Stimulated activated CD4-positive, alpha-beta T cell treated with anti-CD3 and anti-CD28 coated beads, TNF-alpha, amount 100 ng/mL, for 1 hour (primary cell): ENCODE measurements at places on chromosomes 3 and 15.

DNA sequence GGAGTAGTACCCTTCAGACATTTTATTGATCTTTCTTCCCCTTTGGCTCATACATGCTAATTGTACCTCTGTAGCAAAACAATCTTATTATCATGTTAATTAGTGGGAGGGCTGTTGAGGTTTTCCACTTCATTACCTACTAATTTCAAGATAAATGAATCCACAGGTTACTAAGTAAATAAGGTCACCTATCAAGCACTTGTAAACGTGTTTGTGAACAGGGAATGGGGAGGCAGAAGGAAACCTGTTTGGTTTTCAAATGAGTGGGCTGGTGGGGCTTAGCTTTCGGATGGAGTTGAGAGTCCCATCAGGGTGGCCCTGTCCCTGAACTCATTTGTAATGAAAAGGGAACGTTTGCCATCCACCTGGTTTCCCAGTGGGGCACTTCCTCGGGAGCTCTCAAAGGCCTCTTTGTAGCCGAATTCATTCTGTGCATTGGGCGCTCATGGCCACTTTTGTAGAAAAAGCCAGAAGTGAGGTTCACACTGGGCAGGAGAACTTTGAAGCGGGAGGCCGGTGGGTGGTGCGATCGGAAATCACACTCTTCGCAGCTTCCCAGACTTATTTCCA is 419.8 kb upstream of the NR2F2 start:
- no peak for DNase-seq

DNA sequence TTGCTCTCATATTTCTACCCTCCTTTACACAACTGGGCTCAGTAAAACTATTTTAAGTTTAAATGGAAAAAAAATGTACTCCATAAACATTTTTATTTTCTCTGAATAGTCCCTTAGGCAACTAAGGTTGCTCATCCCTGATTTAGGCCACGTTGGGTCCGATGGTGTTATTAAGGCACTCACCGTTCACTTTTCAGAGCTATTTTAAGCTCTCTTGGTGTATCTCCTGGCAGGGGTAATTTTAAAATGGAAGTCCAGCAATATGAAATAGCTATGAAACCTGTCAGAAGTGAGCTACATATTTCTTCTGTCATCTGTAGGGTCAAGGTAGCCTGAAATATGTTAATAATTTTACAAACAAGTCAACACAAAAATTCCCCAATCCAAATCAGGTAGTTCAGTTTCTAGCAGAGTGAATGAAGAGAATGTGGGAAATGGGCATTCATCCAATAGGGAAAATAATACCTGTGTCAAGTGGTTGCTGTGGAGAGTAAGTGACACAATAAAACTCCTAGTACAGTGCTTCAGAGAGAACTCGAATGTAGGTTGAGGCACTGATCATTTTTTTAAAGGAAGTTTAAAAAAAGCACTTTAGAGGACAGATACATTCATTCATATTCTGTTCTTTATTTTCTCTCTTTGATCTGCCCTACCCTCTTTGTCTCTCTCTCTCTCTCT is 209.3 kb upstream of the FEZF2 start:
- no peak for DNase-seq

DNA sequence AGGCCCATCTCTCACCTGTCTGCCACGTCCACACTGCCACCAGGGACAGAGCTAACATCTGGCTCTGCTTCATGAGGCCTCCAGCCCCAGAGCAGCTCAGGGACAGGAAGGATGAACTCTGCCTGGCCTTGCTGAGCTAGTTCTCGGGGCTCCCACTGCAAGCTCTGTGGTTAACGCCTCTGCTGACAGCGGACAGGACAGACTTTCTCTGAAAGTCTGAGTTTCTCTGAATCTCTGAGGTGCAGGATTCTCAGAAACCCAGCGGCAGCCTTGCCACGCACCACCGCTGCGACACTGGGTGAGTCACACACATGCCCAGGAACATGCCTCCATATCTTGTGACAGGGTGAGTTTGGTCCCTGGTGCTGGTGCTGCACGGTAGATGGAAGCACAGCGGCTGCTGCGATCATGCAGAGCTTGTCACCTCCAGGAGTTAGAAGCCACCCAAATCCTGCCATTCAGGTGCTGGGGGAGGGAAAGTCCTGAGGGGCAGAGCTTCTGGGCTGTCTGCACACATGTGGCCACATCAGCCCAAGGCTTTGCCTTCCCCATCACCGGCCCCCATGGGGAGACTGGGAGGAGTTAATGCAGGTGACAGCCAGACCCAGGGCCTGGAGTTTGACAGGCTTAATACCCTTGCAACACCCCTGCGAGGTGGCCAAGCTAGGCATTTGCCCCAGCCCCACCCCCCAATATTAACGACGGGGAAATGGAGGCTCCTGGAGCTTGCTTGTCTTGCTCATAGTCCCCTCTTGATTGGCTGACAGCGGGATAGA is 267.0 kb downstream of the PLCL2 start:
- DNase-seq: peak; percentile 41

GRCh38 chr3:10529809-10530208 is 24.4 kb upstream of the ATP2B2 start:
- no peak for DNase-seq

DNA sequence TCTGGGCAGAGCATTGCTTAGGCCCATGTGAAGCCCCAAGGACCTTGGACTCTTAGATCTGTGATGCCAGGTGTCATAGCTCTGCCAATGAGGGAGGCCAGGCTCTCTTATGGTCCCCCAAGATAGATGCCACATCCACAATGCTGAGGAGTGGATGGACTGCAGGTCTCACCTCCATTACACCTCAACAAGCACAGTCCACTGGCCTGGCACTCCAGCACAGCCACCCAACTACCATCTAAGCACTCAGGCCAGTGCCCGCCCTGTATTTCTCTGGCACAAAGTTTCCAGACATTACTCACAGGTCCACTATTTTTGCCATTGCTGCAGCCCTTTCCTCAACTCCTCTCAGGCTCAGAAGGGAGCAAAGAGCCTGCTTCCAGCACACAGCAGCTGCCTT is 613.5 kb upstream of the EPHA6 start:
- no peak for DNase-seq

DNA sequence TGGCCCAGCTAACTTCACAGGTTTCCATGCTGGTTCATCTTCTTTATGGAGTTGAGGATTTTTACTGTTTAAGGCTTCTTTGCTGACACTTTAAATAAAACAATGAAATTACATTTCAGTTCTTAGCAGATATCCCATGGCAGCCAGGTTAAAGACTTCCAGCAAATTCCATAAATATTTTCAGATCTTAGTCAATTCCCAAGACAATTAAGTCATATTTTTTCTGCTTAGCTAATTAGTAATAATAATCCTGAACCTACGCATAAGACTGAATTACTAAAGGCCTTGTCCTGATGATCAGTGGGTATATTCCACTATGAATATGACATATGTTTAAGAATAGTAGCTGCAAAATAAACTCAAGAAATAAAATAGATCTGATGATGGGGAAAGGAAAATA is 83.3 kb downstream of the NR2E3 start:
- DNase-seq: no peak
